ENCODE measurements at places on chromosomes 13 and 19.

DNA sequence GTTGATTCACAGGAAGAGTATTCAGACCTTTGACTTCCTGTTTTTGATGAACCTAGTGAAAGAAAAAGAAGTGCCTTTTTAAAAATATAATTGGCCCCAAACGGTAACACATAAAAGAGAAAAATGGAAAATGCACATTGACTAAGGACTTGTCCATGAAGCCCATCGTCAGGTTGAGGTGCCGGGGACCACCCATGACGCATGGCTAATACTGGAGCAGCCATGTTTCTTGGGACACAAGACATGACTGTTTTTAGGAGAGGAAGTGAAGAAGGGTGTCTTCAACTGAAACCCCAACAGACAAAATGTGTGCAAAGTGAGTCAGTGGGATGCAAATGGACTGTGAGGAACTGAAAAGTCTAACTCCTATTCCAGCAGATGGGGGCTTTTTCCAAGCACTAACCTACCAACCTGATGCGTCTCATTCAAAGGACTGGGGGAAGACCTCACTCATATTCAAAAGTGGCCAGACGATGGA, 459.4 kb downstream of the FOXO1 start:
- no peak for DNase-seq

- no peak for DNase-seq
These were observed 7.4 kb upstream of the KLHL26 start for GRCh38 chr19:18629166-18630088.

- no peak for DNase-seq
These were observed 13.2 kb downstream of the SPART start for GRCh38 chr13:36332986-36333385.

GRCh38 chr19:10505583-10506229, 2.5 kb upstream of the KEAP1 start:
- DNase-seq, result peak; percentile 38

DNA sequence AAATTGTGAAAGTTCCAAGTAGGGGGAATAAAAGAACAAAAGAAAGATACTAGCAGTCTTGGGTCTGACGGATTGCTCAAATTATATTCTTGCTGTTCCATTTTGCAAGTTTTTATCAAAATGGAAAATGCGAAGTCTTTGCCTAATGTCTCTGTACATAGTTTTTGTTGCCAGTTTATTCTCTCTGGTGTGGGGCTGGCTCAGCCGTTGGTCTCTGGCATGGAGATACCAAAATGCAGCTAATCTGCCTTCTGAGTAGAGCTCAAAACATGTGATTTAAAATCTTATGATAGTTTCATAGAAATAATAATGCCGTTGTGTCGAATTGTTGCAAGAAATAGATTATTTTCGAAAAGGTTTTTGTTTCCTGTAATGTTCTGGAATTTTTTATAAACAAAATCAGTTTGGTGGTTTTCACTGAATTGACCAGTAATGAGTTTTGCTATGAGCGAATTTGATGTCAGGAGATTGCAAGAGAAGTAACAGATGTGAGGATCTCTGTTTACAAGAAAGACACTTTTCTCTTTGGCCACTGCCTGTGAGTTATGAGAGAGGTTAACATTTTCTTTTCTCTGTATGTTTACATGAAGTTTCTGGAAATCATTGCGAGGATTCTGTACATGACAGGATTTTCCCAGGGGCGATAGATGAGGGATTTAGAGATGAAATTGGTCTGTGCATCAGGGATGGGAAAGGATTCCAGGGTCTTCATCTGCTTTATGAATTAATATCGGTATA, 147.0 kb downstream of the DCT start:
- no peak for DNase-seq

DNA sequence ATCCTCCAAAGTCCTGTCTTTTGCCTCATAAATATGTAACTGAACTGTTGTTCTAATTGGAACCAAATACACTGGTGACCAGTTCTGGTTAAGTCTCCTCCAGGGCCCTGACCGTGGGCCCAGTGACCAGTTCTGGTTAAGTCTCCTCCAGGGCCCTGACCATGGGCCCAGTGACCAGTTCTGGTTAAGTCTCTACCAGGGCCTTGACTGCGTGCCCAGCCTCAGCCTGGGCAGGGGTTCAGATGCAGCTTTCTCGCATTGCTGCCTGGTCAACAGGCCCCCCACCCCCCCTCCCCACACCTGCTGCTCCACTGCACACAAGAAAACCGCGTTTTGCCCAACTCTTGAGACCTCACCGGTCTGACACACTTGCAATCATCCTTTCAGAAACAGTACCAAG, 3.8 kb upstream of the GRTP1 start:
- no peak for DNase-seq

- no peak for DNase-seq
These were observed 1.9 kb downstream of the PPP1R12C start for GRCh38 chr19:55115446-55116065.

DNA sequence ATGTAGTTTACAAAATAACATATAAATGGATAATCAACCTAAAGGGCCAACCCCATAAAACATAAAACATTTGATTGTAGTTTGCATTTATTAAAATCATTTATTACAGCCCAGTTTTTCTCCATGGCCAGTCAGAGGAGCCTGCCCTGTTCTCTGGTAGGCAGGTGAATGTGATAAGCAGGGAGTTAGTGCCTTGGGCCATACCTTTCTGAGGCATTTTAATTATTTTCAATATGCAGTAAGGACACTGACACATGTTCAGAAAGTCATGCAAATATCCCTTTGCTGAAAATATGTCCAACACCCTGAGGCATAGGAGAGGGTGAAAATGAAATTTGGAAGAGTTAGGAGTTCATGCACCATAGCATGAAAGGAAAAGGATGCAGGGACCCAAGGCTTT, 242.6 kb upstream of the EDNRB start:
- DNase-seq, result no peak

- DNase-seq, result peak; percentile 53
These were observed at the start of gene NBEA for GRCh38 chr13:34941835-34942731. Gene NBEA, plus strand, starts transcription at chr13:34942270. Its CDS starts 551 bp downstream, at chr13:34942821.

DNA sequence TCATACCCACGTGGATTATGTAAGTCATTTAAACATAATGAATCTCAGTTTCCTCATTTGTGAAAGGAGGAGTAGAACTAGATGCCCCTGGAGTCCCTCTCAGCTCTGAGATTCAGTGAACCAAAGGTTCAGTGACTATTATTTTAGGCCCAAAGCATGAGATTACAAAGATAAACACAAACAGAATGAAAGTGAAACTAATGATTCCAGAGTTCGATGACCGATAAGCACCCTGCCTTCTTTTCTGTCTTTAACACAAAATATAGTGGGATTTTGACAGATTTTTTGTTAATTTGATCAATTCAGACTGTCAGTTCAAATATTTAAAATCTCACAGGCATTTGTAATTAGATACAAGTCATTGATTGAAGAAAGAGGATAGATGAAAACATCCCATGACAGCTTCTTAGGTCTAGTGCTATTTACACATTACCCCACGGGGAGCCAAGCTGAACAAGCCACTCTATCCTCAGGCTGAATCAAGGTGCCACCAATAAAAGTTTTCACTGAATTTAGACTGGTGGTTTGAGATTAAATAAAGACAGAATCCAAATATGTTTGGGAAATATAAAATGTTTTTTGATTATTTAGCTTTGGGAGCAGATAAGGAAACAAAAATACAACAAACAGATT, 64.6 kb upstream of the RAP2A start:
- DNase-seq, result no peak

DNA sequence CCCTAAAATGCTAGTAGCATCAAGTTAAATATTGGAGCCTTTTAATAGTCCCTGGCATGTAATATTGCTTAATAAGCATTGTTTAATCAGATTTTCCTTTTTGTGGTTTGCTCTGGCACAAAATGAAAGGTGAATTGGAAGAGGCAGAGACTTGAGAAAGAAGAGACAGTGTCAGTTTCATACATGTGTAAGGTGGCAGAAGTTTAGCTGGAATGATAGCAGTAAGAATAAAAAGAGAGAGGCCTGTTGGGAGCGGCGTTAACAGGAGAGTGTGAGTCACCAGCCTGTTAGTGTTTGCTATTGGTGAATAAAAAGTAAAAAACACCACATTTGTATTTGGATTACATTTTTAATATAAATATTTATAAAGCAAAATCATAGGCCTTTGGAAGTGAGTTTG, 145.3 kb downstream of the PDS5B start:
- DNase-seq, result no peak

DNA sequence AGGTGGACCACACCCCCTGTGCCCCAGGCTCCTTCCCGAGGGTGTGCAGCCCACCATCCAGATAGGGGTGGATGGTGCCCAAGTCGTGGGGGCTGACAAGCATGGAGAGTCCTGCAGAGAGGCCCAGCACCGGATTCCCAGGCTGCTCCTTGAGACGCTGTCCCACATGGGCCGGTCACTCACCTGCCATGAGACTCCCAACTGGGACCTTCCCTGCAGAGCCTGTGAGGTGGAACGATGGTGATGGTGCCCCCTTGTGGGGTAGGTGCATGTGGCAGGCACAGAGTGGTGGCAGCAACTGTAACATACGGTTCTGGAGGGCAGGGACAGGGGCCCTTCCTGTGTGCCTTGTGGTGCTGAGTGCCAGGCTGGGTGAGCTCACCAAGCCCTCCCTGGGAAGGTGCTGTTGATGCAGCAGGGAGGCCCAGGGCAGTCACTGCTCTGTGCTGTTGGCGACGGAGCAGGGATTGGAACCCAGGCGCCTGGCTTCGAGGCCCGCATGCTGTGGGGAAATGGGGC, 33.1 kb downstream of the PPP1R37 start:
- peak; percentile 43 for DNase-seq

GRCh38 chr13:56586976-56587375, 553.7 kb upstream of the PRR20A start:
- no peak for DNase-seq

- DNase-seq, result no peak
These were observed 143.4 kb downstream of the URI1 start for GRCh38 chr19:30085394-30085793.

- DNase-seq, result no peak
These were observed 7.4 kb downstream of the LRFN3 start for GRCh38 chr19:35943321-35944301.

DNA sequence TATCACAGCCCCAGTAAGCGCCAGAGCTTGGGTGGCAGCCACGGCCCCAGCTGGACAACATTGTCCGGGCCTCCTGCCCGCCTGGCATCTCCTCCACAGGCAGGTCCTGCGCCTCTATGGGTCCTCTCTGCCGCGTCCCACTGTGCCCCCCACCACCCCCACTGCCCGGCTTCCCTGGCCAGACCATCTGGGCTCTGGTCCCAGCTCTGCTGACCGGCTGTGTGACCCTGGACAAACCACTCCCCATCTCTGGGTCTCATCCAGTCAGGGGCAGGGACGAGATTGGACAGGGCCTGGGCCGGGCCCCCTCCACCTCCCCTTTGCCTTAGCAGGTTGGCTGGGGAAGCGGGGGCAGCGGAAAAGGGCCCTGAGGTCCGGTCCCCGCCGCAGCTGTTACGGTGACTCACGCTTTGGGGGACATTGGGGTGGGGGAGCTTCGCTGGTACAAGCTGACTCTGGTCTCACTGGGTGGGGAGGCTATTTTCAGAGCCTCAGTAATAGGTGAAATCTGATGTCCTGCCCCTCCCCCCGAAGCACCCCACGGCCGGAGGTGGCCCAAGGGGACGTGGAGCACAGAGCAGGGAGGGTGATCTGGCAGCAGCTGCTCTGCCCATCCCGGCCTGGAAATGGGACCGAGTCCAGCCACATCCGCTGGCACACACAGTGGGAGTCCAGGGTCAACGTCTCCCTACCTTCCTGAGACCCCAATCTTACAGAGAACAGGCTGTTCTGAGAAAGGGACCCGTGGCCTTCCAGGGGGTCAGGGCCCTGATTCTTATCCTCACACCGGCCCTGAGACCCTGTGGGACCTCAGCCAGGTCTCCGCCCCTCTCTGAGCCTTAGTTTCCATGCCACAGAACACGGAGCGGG, 9.1 kb downstream of the NFIC start:
- no peak for DNase-seq

GRCh38 chr13:26601669-26602068, 44.2 kb downstream of the WASF3 start:
- peak; percentile 27 for DNase-seq

DNA sequence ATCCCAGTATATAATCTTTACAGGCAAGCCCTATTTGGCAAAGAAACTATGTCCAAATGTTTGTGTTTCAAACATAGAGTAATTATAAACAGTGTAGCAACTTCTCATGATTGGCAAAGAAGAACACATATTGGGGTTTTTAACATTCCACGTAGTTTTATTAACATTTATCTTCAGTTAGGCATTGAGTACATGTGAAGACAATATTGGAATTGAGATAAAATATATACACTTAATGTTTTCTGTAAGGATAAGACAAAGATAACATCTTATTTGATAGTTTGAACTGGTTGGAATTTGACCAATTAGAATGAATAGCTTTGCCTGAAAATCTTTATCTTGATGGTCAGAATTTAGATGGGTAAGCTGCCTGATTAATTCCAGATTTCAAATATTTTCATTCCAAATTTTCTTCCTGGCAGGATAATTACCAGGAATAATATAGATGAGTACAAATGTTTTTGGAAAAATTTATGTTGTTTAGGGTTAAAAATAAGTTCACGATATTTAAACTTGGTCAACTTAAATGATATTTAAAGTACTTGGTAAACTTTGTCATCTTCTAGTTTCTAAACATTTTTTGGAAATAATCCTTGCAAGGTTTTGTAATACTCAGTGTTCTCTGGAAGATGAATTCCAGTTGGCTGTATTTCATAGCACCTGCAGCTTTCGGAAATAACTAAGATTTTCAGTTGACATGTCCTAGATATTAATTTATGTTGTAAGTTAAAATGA, 536.5 kb upstream of the SPRY2 start:
- no peak for DNase-seq

- DNase-seq, result peak; percentile 38
These were observed 2.4 kb upstream of the SSBP4 start for GRCh38 chr19:18416778-18417249.

- no peak for DNase-seq
These were observed 1769.0 kb upstream of the PCDH20 start for GRCh38 chr13:63184693-63185092.

GRCh38 chr13:102817907-102818306, 19.0 kb downstream of the BIVM start:
- no peak for DNase-seq

- DNase-seq, result no peak
These were observed 16.3 kb downstream of the NEK5 start for GRCh38 chr13:52112591-52112990.

DNA sequence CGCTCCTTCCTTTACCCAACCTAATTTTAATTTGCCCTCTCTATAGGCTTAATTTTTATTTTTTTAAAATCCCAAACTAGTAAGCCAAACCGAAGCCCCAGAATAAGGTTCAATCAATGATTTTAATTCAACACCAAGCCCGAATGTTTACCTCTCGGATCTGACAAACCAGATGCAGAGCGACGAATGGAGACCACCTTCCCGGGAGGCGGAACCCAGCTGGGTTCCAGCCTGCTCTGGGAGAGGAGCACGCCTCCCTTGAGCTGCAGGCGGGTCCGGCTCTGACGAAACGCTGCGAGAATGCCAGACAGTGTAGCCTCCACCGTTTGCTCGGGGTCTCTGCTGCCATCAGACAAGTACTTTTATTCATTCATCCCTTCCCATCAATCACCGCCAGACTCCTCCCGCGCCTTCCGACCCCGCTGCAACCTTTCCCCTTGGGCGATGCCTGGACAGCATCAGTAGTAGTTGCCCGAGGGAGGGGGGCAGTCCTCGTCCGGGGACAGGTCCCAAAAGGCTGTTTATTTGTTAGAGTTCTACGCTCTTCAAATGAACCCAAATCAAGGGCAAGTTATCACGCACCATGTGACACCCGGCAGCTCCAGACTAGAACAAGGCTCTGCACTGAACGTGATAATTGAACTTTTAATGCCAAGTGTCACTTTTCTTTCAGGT, 752 bp upstream of the EDNRB start:
- peak; percentile 36 for DNase-seq

- no peak for DNase-seq
These were observed 1.4 kb downstream of the UHRF1 start for GRCh38 chr19:4910594-4911281.

- DNase-seq, result no peak
These were observed 30.2 kb upstream of the CCNE1 start for GRCh38 chr19:29781386-29782259.

Measured in NCI-H1694 (cell line).